Mucosa of descending colon (tissue), 3 donors: ENCODE measurements at places on chromosomes 6 and 20. TPM values are rescaled to one million over a fixed set of nuclear protein-coding genes. Genes with fewer than 3 reads are reported as not detected.

DNA sequence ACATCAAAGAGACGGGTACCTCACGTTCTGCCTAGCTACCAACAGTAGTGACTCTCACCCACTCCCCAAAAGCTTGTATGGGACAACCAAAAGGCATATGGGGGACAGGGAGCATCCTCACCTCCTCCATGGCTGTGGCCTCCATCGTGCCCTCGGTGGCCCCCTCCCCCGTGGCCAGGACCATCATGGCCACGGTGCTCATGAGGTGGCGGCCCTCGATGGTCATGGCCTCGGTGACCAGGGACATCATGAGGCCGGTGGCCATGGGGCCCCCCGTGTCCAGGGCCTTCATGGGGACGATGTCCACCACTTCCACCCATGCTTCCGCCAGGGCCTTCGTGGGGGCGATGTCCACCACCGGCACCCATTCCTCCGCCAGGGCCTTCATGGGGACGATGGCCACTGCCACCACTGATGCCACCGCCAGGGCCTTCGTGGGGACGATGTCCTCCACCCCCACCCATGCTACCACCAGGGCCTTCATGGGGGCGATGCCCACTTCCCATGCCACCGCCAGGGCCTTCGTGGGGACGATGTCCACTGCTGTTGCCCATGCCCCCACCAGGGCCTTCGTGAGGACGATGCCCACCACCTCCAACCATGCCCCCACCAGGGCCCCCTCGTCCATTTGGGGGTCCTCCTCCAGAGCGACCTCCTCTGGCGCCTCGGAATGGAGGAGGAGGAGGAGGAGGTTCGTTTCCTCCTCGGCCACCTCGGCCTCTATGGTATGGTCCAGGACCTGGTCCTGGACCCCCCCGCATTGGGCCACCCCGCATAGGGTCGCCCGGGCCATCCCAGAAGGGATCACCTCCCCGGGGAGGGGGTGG lies 15.0 kb downstream of the PPP1R10 start:
- no peak for DNase-seq

DNA sequence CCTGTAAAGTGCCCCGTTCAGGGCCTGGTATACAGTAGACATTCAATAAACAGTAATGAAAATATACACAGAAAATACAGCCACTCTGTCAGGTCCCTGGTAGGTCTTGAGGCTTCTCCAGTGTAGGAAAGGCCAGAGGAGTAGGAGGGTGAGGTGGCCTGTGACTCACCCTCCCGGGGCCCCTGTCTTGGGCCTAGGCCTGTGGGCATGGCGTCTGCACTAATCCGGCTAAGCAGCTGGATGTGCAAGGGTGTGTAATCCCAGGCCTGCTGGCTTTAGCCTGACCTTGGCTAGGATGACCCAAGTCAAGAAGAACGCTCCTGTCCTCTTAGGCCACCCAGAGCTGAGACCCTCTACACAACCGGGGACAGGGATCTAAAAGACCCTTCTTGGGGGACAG lies 84.9 kb downstream of the KCNB1 start:
- DNase-seq, result no peak

Gene JPH2
- total RNA-seq, result 8.3 TPM

GRCh38 chr20:5369629-5370028 lies 52.9 kb upstream of the PROKR2 start:
- DNase-seq, result no peak

Gene KCNK17
- total RNA-seq, result 0.63 TPM

- DNase-seq, result no peak
Measured at GRCh38 chr6:8143945-8144344, 41.6 kb upstream of the EEF1E1 start.

Gene CFB
- total RNA-seq, result 178 TPM

Gene TFB1M
- 26.5 TPM for total RNA-seq

Gene PI16
- total RNA-seq, result 3.9 TPM

GRCh38 chr6:149910721-149911151 lies 12.2 kb downstream of the RAET1G start:
- DNase-seq, result no peak

DNA sequence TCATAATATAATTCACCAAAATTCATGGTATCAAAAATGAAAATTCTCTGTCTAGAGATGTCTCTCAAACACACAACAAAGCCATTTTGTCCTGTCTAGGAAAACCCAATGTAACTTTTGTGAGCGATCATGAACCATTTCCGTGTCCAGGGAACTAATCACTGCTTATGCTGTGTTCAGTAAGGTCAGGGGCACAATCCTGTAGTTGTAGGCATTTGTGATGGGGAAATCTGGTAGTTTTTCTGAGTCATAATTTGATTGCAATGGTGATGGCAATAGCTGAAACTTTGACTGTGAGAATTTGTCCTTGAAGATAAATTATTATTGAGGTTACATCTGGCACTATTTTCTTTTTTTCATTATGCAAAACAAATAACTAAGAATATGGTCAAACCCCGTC lies 21.0 kb upstream of the GCLC start:
- no peak for DNase-seq

GRCh38 chr20:46631874-46632446 lies 19.3 kb downstream of the SLC13A3 start:
- no peak for DNase-seq

Gene SRMS
- total RNA-seq, result 0.25 TPM

Gene PPP2R5D
- total RNA-seq, result 45.0 TPM

DNA sequence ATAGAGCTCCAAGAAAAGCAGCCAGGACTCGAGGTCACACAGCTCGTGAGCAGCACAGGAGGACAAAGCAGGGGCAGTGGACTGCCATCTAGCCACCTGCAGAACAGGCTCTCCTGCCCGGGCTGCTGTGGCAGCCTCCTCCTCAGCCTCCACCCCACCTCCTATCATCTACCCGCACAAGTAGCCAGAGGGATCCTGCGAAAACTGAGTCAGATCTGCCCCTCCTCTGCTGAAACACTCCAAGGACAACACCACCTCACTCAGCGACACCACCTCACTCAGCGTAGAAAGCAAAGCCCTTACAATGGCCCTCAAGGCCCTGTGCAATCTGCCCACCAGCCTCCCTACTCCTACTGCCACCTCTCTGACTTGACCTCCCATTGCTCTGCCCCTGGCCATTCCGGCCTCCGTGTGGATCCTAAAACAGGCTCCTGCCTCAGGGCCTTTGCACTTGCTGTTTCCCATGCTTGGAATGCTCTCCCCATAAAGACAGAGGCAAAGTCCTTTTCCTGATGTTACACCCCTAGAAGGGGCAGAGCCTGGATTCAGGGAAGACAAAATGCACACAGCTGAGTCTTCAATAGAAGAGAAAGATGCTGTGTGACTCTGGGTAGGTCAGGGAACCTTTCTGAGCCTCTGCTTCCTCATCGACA lies 19.3 kb downstream of the PREX1 start:
- DNase-seq, result no peak

DNA sequence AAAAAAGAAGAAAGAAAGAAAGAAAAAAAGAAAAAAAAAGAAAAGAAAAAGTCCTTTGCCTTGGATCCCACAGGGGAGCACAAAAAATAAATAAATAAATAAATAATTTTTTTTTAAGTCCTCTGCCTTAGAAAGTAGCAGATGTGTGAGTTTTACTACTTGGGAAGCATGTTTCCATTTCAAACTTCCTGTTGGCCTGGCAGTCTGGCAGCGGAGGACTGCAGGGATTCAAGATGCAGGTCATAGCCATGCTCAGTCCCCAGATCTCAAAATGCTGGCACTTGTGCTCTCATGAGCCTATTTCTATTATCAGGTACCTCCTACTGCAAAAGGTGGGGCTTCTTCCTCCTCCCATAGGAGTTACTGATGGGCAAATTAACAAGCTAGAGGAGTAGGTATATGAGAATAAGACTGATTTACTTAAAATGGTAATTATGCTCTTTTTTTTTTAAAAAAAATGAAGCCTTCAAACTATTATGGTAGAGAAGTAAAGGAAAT lies 54.2 kb upstream of the MAP7 start:
- DNase-seq, result no peak

- no peak for DNase-seq
Measured at GRCh38 chr6:13427316-13427715, 60.1 kb downstream of the GFOD1 start.

DNA sequence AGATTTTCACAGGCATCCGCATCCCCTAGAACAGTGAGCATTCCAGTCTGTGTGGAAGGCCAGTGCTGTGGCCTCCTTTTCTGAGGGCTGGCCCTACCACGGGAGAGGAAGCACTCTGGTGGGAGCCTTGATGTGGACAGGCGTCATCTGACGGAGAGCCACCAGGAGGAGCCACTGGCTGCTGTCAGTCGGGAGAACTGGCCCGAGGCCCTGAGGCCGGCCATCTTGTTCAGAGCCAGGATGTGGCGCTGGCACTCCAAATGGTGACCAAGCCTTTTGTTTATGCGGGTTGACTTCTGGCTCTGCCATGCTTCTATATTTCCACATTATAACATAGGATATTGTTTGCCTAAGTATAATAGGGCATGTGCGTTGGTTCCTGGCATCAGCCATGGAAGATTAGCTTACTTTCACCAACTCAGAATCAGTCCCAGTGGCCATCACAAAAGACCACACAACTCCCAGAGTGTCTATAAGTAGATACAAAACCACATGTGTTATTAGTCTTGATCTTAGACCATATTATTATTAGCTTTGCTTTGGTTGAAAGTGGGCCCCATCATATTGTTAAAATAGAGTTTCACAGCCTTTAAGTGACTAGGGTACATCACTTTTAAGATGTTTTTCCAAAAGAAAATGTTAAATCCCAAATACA lies 273.9 kb upstream of the TAB2 start:
- DNase-seq, result no peak

- no peak for DNase-seq
Measured at GRCh38 chr6:146153040-146153758, 124.3 kb downstream of the GRM1 start.

DNA sequence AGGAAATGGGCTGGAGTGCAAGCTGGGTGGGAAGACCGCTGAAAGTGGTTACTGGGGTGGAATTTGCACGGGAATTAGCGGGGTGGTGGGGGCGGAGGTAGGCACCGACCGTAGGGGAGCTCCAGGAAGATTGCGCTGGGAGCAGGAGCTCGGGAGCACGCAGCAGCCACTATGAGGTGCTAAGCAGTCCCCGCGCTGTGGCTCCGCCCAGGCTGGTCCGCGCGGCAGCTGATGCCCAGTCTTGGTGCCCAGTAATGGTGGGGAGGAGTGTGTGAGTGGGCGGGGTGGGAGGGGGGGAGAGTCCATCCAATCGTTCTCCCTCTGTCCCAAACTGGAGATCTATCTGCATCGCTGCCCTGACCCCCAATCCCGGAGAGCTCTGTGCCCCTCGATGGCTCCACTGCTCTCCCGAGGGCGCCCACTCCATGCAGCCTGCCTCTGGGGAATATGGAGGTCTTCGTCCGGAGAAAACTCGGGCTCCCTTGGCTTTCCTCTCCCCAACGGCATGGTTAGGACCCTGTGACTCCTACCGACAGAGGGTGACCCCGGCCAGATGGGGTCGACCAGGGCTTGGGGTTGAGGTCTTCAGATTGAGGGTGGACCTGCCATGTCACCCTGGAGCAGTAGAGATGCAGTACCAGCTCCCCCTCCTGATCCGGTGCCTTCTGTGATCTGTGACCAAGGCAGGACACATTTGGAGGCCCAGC lies 5.3 kb downstream of the TP53TG5 start:
- DNase-seq, result peak; percentile 52

DNA sequence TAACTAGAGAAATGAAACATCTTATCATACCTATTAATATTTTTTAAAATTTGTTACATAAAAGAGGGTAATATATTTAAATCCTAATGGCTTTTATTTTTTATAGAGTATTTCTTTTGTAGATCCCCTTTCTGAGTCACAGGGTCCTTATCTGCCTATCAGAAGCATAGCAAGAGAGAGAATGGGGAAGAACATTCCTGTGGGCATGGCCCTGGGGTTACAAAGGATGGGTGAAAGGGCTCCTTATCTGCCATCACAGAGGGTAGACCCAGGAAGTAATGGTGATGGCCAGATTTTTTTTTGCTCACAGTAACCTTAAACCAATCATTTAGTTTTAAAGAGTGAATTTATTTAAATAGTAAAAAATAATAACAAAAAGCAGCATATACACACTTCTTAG lies 582.1 kb upstream of the HTR1E start:
- no peak for DNase-seq

Gene TRIM31
- 121 TPM for total RNA-seq

Gene GPX5
- not detected for total RNA-seq

Gene PLCB4
- total RNA-seq, result 55.0 TPM

Gene RING1
- 28.4 TPM for total RNA-seq
